ENCODE measurements at places on chromosomes 2 and 18.
A peak's percentile ranks its signal among the peaks of the same experiment; 100 is the strongest.

- no peak for DNase-seq
Measured at GRCh38 chr2:124908411-124908810, 883.3 kb downstream of the CNTNAP5 start.

DNA sequence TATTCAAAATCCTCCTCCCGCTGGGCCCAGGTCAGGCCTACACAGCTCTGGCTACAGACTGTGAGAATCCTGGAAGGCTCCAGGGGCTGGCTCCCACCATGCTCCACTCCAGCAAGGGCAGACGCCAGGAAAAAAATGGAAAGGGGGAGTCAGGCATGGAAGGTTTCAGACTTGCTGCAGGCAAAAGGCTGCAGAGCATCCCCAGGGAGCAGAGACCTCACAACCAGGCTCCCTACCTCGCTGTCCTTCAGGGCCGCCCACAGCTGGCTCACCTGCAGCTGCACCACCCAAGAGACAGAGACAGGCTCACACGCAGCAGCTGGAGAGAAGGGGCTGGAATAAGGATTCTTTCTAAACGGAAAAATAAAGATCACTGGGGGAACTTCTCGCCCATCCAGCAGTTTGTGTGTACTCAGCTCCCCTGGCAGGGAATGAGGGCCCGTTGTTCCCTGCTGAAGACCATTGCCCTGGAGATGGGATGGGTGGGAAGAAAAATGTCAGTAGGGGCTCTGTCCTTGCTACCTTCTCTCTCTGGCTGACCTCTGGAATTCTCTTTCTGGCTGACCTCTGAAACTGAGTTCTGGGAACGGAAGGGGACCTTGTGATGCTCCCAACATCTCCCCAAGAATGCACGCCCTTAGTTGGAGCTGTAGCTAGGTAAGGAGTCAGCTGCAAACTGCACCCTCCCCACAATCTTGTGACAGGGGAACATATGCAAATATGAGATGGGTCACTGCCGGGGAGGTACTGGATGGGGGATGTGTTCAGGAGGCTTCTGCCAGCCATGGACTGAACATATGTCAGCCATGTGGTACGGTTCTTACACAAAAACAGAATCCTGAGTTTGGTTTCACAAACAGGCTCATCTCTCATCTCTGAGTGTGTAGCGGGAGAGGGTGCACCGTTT is 34.5 kb downstream of the BCL2 start:
- DNase-seq, result no peak

- no peak for DNase-seq
Measured at GRCh38 chr2:188345426-188345825, 53.8 kb downstream of the GULP1 start.

- no peak for DNase-seq
Measured at GRCh38 chr2:113213061-113213930, 39.5 kb downstream of the PSD4 start.

DNA sequence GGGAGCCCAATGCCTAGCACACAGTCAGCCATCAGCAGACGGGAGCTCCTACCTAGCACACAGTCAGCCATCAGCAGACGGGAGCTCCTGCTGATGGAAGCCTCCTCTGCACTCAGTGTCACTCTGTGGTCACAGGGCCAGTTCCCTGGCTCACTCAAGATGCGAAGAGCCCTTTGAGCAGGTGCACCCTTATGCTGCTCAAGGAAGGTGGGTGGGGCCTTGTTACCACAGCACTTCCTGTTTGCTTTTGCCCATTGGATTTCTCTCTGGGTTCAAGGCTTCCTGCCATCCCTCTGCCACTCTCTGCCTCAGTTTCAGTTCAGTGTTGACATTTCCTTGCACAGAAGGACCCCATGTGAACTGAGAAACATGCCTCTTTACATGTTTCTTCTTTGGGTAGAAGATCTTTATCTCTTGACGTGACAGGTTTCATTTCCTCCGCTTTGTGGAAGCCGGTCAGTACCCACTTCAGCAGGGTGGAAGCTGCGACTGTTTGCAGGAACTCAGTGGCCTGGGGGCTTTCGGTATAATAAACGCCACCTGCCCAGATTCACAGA is 11.6 kb downstream of the TRIB2 start:
- DNase-seq, result no peak

DNA sequence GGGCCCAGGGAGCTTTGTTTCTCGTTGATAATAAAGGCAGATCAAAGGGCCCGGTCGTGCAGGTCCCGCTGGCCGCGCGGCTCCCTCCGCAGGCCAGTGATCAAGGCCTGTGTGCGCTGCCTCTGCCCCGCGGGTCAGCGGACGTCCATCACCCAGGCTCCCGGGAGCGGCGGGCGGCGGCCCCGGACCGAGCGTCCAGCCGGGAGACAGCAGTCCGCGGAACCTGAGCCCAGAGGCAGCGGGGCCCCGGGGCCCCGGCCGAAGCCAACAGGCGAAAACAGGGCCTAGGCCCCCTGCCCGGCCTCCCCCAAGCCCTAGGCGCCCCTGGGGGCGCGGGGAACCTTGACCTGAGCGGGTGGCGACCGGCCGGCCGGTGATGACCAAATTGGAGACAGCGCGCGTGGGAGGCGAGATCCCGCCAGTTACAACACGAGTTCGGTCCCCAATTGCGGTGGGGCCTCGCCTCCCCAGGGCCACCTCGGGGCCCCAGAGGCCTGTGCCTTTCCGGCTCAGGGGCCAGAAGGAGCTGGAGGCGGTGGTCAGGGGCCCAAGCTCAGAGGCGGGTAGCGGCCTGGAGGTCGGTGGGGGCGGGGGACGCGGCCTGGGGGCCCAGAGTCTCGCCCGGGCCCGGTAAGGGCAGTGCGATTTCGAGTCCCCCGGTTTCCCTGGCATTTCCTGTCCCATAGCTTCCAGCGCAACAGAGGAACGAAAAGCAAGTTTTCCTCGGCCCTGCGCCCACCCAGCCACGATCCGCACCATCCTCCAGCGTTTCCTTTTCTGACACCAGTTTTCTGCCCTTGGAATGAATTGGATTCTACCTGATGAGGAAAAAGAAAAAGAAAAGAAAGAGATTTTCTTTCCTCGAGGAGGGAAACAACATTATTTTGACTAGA is 5.9 kb downstream of the SP9 start:
- DNase-seq, result peak; percentile 61

- DNase-seq, result no peak
Measured at GRCh38 chr2:43356774-43357173, 130.4 kb upstream of the ZFP36L2 start.

DNA sequence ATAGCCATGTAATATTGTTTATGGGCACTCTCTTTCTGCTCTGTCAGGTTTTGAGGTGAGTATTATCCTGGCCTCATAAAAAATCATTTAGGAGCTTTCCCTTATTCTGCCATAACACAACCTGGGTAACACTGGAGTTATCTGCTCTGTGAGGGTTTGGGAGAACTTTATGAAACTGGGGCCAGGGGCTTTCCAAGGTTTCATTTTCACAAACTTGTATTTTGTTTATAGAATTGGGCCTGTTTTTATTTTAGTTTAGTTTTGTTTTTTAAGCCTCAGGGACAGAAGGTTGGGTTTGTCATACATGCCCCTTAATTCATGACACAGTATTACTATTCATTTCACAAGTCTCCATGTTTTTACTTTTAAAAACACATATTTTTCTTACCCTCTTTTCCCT is 83.5 kb downstream of the IRS1 start:
- DNase-seq, result no peak

GRCh38 chr2:178070824-178071223 is 1.8 kb downstream of the PDE11A start:
- DNase-seq, result no peak

GRCh38 chr2:174952607-174953006 is 52.6 kb downstream of the CHN1 start:
- DNase-seq, result no peak

DNA sequence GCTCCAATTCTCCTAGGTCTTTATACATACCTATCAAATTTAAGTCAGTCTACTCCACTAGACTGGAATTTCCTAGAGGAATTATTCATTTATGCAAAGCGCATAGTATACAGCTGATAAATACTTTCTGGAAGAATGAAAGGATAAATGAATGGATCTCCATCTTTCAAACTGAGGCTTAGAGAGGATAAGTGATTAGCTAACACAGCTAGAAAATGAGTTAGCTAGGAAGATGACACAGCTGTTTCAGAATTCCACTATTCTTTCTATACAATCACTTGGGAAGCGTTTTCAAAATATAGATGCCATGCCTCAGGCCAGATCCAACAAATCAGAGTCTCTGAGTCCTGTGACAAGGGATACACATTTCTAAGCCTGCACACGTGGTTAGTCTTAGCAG is 1146.6 kb upstream of the ZEB2 start:
- no peak for DNase-seq

- no peak for DNase-seq
Measured at GRCh38 chr2:24332791-24333540, 27.4 kb downstream of the ITSN2 start.

DNA sequence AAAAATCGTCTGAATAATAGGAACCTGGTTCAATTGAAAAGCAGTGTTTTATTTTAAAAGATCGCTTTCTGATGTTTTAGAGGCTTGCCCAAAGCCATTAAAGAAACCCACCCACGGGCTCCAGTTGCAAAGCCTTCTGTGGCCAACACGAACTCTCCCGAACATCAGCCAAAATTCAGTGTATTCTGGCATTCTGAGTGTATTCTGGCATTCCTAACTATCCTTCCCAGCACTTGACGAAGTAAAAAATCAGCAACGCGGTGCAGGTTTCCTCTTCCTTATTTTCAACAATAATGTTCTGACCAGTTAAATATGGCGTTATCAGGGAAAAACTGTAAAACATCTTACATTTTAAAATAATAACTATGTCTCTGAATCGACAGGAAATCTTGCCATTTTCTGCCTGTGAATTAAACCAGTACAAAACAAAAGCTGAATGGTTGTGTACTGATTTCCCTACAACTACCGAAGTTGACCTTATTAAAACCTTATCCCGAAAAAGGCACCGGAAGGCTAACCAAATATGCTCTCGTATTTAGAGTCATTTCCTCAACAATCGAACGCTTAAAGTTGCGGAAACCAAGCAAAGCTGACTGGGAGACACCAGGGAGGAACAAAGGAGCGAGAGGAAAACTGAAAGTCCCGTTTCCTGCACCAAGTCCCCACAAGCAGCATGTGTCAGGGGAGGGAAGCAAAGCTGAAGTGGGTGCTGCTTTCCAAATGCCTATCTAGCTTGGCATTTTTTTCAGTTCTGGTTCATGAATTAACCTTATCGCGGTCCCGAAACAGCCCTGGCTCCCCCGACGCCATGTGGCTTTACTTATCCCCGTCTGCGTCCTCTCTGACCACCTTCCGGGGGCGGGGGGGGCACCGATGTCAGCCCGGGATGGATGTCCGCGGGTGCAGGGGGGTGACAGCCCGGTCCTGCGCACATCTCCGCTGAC is 44.3 kb downstream of the ZNF516 start:
- DNase-seq, result peak; percentile 7
